Pons (tissue), 1 donor: ENCODE measurements at places on chromosomes 13 and 19.

GRCh38 chr13:61415058-61415721 is 459 bp downstream of the PCDH20 start:
- DNase-seq, result peak; percentile 30

DNA sequence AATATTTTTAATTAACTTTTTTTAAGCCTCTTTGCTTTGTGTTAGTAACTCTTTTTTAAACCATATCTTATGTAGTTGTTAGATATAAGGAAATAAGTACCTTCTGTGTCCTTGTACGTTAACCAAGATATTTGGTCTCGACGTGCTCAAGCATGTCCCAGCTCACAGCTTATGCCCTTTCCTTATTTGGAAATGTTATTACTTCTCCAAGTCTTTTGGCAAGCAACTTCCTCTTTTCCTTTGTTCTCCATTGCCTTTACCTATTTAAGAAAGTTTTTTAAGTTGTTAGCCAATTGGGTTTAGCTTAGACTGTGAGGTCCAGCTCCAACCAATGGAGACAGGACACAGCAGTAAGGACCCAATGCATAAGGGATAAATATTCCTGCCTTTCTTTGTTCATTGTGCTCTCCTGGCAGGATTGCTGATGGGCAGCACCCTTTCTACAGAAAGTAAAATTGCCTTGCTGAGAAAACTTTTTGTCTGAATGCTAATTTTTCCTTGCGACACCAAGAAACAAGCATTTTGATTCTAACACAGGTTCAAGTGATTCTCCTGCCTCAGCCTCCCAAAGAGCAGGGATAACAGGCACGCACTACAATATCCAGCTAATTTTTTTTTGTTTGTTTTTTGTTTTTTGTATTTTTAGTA is 5.2 kb downstream of the DKKL1 start:
- DNase-seq, result no peak

GRCh38 chr19:2974342-2975041 is 2.9 kb upstream of the TLE6 start:
- DNase-seq, result no peak

DNA sequence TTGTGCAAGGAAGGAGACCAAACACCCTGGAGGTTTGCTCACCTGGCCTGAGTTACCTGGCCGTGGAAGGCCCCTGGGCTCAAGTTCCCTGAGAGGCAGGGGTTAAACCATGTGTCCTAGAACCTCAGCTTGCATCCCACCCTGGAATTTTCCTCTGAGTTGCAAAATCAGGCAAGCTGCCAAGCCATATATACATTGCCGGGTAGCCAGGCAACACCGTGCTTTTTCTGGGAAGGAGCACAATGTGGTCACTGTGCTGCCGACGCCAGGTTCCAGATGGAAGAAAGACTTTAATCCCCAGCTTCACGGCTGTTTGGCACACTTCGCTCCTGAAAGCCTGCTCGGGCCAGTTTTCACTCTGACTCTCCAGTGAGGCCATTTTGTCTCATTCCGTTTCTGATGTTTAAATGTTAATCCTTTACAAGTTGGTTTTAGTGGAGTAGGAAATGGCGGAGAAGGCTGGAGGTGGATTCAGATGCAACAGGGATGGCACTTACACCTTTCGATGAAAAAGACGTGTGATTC is 60.1 kb upstream of the PEG3 start:
- DNase-seq, result no peak
